ENCODE measurements at places on chromosomes 1 and 21.

DNA sequence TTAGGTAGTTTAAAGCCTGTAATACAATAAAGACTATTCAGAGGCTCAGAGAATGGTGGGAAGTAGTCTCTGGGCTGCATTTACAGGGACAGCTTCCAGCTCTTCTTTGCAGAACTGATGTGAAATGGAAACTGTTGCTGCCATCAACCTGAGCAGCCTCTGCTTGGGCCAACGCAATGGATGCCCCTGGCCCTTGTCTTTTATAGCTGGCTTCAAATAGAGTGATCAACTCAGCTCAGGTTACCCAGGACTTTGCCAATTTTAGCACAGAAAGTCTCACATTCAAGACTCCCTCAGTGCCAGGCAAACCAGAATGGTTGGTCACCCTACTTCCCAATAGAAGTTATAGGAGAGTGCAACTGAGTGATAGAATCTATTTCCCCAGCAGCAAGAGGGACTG, 18.1 kb upstream of the GALNT2 start:
- no peak for DNase-seq

DNA sequence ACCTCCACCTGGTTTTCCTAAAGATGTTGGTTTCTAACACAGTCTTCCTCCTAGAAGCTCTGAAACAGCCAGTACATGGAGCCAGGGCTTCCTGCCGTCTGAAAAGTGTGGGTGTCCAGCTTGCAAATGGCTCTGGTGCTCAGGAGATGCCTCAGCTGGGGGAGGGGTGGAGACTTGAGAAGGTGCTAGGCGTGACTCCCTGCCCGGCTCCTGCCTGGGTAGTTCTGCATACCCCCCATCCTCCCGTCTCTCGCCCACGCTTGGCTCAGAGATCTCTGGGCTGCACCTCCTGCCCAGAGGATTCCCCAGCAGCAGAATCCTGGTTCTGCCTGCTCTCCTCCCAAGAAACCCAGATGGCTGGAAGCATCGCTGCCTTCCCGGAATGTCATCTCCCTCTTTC, 16.9 kb downstream of the STUM start:
- no peak for DNase-seq

- peak; percentile 33 for DNase-seq
These were observed 115.3 kb upstream of the FMN2 start for GRCh38 chr1:239976130-239976968.

DNA sequence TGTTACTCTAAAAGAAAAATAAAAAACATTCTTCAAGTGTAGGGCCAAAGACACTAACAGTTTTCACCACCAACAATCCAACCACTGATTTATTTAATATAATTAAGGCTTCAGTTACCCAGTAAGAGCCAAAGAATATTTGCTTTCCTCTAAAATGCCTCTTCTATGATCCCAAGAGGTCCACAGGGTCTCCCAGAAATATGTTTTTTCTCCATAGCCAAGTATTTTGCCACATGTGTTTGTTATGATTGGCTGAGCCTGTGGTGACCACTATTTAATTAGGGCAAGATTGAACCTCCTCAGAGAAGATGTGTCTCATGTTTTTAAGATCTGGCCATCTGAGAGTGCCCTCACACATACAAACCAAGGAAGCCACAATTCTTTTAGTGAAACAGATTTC, 135.9 kb downstream of the TPR start:
- DNase-seq = no peak

- peak; percentile 16 for DNase-seq
These were observed 65.6 kb upstream of the TNR start for GRCh38 chr1:175808999-175809398.

- no peak for DNase-seq
These were observed 182.9 kb downstream of the OMA1 start for GRCh38 chr1:58363585-58363984.

- no peak for DNase-seq
These were observed 87.1 kb downstream of the VCAM1 start for GRCh38 chr1:100806601-100807000.

GRCh38 chr21:44590311-44590721, 2.0 kb downstream of the KRTAP10-6 start:
- DNase-seq = no peak

DNA sequence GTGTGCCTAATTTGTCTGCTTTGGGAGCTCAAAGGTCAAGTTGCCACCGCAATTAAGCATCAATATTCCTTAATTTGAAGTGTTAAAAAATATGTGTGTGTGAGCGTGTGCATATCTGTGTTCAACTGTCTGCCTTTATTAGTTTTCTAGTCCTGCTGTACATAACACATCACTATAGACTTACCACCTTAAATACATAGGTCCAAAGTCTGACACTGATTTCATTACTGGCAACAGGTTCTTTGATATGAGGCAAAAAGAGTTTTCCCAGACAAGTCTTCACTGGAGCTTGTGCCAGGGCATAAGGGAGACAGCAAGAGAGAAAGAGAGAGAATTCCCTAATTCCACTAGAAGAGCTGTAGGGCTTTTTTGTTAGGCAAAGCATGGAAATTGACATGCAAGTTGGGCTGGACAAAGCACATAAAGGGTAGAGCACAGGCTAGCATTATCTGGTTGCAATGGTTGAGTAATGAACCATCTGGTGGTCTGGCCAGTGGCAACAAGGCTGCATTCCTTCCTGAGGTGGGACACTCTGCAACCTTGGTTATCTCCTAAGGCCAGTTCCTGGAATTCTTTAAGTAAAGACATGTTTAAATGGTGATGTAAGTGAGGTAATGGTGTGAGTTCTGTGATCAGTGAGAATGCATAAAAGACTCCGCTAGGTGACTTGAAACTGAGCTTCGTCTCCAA, 457.2 kb upstream of the ADAMTS5 start:
- no peak for DNase-seq

GRCh38 chr1:52751589-52752483, 25.6 kb downstream of the ZYG11B start:
- DNase-seq = no peak

DNA sequence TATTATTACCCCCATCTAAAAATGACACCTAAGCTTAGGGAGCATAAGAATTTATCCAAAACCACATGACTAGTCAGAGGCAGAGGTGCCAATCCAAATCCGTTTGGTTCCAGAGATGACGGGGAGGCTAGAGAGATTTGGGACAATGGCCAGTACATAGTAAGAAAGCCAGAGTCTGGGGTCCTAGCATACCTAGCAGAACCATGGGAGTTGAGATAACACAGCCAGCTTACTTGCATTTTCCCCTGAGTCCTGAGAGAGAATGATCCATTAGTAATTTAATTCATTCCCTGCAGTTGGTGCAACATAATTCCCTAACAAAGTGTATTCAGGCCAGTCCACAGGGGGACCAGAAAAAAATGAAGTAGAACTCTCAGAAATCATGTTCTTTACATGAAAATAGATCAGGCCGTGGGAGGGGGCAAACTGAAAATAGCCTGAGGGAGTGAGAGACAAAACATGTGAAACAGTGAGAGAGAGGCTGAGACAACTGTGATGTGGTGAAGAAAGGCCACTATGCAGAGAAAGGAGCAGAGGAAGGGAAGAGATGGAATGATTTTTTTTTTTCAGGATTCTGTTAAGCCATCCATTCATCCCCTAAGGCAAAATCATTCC, 243.3 kb downstream of the BRINP2 start:
- no peak for DNase-seq

GRCh38 chr1:158330391-158331105, 783 bp downstream of the CD1B start:
- DNase-seq = no peak

- peak; percentile 87 for DNase-seq
These were observed 26.1 kb downstream of the MAN1C1 start for GRCh38 chr1:25642574-25643108.

GRCh38 chr1:112506306-112506705, 2.5 kb upstream of the WNT2B start:
- no peak for DNase-seq

- peak; percentile 22 for DNase-seq
These were observed 7.1 kb downstream of the MEX3A start for GRCh38 chr1:156075162-156075561.

- no peak for DNase-seq
These were observed 4.1 kb downstream of the ADPRS start for GRCh38 chr1:36092798-36093185.

- DNase-seq = no peak
These were observed 80.5 kb downstream of the OMA1 start for GRCh38 chr1:58465825-58466629.

GRCh38 chr21:31318971-31319370, 25.1 kb downstream of the TIAM1 start:
- no peak for DNase-seq

DNA sequence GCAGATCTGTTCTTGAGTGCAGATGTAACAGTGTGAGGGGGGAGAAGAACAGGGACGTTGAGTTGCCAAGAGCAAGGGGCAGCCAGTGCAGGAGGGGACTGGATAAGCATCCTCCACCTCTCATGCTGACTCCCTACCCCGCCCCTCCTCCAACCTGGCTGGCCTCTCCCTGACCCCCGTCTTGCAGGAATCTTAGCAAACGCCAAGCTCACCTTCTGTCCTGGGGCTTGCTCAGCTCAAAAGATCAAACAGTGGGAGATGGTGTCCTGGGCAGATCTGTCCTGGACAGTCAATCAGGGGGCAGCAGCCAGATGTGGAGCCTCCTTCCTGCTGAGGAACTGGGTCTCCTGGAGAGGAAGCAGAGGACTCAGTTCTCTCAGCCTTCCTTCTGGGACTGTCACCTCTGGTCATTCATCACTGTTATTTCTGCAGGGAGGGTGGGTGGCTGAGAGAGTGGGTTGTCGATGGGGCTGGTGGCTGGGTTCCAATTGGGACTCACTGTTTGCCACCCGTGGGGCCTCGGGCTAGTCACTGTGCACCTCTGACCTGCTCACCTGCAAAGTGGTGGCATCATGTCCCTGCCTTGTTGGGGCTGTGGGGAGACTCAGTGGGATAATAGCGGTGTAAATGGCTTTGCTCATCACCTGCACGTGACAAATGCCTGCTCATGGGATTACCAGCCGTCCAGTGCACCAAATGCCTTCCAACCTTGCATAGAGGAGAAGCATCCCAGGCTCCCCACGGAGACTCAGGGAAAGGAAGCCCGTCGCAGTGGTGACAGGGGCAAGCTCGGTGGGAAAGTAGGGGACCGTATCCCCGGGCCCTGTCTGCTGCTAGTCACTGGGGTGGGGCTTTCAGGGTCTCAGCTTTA, 154.4 kb downstream of the PTPRU start:
- DNase-seq = no peak

- no peak for DNase-seq
These were observed 26.5 kb downstream of the OSBPL9 start for GRCh38 chr1:51643362-51643761.

- DNase-seq = no peak
These were observed 67.2 kb downstream of the NAV1 start for GRCh38 chr1:201606096-201606495.

DNA sequence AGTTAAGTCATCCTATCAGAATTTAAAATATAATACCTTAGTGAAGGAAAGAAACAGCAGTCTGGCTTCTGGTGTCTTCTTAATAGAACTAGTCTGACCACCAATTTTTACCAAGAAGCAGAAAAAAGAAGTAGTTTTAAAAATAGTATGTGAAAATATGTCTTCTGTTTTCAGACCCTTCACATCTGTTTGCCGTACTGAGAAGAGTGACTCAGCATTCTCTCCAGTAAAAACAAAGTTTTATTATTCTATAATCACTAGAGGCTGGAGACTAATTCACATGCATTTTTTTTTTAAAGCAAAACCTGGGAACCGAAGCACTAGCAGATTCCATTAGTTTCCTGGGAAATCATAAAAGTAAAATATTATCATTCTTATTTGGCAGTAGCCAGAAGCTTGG, 163.8 kb downstream of the COL24A1 start:
- DNase-seq = peak; percentile 60

DNA sequence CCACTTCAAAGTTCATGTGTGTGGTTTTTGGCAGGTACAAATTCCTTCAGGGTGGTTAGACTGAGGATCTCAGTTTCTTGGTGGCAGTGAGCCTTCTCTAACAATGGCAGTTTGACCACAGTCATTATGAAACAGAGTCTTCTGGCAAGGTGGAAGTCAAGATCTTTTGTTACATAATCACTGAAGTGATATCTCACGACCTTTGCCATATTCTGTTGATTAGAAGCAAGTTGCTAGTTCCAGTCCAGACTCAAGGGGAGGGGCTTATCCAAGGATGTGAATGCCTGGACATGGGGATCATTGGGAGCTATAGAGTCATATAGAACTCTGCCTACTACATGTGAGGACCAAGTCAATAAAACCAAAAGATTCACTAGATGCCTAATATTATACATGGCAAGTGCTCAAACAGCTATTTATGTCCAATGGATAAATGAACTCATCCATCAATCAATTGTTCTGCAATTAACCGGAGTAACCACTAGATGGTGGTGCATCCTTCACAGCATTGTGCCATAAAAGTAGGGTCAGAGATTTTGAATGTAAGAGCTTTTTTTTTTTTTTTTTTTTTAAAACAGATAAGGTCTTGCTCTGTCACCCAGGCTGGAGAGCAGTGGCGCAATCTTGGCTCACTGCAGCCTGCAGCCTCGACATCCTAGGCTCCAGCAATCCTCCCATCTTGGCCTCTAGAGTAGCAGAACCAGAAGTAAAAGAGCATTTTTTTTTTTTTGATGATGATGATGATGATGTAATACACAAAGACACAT, 131.9 kb downstream of the CRB1 start:
- peak; percentile 71 for DNase-seq

DNA sequence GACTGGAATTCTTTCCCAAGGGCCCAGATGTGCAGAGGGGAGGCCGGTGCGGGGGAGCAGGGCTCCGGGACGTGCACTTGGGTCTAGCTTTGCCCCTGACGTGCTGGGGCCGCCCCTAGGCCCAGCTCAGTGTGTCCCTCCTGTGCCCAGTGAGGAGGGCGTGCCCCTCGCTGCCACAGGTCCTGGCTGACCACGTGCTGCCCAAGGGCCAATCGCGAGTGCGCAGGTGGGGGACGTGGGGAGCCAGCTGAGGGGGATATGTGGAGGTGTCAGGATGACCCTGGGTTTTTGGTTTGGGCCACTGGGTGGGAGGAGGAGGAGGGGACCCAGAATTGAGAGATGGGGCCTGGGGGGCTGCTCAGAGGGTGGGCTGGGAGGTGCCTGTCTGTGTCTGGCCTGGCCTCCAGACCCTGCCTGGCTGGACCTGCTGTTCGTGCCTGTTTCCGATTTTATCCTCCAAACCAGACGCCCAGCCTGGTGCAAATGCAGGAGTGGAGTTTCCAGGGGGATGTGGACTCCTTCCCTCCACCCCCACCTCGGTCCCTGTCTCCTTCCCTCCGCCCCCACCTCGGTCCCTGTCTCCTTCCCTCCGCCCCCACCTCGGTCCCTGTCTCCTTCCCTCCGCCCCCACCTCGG, 6.1 kb upstream of the RNF223 start:
- no peak for DNase-seq
